ENCODE measurements at places on chromosomes 6 and 20.

DNA sequence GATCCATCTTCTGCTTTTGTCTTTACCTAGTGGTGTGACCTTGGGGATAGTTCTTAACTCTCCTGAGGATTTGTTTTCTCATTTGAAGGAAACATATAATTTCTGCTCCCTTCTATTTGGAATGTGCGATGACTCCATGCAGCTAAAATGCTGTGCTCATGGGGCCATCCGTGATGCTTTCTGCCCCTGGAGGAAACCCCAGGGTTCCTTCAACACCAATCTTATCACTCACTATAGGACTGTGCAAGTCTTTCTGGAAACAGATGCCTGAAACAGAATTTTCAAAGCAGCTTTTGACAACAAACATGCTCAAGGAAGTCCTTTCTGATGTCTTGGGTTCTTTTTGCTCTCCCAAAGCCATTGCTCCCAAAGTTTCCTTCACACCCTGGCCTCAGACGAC, 128.8 kb upstream of the GGTLC1 start:
- DNase-seq, result no peak

DNA sequence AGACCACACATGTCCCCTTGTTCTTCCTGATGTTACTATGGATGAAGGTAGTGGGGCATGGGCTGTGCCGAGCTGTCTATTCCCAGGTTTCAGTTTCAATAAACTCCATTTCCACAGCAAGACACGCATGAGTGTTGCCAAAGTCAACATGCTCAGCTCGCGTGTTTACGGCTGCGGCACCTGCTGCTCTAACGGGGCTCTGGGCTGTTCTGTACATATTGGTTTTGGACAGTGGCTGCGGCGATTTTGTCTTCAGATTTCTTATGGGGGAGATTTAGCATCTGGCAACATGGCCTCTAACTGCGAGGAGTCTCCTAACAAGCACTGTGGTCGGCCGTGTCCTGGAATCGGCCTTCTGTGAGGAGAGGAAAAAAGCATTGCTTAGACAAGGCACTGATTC, 58.6 kb downstream of the TMEM242 start:
- DNase-seq, result no peak

DNA sequence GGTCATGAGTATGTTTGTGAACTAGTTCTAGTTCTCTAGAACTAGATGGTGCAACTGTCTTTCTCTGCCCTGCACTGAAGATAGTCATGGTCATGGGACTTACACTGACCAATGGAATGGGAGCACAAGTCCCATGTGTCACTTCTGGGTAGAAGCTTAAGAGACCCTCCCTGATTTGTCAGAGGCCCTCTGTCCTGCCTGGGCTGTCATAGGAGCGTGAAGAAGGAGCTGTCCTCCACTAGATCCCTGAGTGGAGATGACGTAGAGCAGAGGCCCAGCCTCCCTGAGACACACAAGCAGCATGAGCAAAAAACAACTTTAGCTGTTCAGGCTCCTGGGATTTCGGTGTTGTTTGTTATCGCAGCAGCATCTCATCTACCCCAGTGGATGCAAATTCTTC, 514.5 kb downstream of the PREX1 start:
- no peak for DNase-seq

DNA sequence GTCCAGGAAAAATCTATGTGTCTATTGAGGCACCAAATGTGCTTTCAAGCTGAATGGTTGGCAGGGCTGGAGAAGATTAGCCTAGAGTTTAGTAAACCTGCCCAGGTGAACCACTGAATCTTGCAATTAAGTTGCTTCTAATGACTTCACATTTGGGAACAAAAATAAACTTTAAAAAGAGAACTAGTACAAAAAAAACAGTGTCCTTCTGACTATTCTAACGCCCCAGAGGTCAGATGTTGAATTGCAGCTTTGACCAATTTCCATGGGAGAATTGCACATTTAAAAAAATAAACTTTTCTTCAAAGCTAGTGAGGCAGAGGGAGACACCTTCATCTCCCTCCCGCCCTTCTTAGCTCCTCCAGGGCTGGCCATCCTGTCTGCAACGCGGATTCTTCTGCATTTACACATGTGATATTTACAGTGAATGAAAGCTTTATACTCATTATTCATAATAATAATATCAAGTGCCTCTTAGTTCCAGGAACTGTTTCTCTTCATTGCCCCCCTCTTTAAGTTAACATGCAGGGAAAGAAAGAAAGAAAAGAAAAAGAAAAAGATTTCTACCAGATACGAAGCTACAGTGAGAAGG, 270.2 kb downstream of the SMOC2 start:
- no peak for DNase-seq

DNA sequence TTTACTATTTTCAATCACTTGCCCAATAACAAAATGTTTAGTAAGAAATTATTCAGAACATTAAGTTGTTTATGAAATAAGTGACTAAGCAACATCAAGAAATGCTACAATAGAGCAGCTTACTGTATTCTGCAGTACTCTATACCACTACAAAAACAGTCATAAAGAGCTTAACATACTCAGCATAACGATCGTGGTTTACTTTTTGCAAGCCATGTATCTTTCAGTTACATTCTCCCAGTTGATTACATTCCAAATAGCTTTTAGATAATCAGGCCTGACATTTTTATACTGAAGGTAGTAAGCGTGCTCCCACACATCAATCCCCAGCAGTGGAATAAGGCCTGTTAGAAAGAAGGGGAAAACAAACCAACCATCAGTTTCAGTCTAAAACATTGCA, 10.7 kb downstream of the SOD2 start:
- DNase-seq, result no peak

- no peak for DNase-seq
These were observed 68.3 kb downstream of the PKHD1 start for GRCh38 chr6:52019092-52019491.

DNA sequence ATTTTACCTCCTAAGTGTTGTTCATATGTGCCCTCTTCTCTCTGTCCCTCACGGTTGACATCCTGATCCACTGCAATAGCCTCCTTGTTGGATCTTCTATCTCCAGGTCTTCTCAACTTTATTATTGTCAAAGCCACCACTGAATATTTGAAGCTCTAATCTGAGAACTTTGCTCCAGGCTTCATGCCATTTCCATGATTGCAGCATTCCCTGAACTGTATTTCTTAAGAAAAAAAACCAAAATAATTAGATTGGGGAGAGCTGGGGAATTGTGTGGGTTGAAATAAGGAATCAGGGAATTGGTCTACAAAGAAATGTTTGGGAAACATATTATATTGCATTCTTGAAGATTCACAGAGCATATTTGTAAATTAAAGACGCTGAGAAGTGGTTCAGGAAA, 2.5 kb upstream of the STX7 start:
- DNase-seq, result no peak

- DNase-seq, result no peak
These were observed 130.6 kb downstream of the NFATC2 start for GRCh38 chr20:51411870-51412269.

DNA sequence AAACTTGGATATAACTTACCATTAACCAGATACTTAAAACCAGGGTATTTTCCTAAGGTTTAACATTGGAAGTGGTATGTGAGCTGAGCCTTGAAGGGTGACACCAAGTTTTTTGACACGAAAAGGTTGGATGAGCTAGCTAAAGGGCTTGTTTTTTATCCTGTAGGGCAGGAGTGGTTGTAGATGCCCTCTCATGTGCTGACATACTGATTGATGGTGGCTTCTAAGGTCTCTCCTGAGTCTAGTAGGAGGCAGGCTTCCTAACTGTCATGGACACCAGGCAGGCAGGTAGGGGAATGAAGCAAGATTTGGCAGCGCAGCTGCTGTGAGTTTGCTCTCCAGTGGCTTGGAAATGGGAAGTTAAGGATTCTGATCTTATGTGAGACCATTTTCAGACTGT, 66.1 kb downstream of the FOXO3 start:
- no peak for DNase-seq

GRCh38 chr6:1389369-1390132, at the start of gene FOXF2:
TSS of gene FOXF2 (plus strand) at chr6:1389576. CDS start at chr6:1389948, 372 bp downstream.
- no peak for DNase-seq

DNA sequence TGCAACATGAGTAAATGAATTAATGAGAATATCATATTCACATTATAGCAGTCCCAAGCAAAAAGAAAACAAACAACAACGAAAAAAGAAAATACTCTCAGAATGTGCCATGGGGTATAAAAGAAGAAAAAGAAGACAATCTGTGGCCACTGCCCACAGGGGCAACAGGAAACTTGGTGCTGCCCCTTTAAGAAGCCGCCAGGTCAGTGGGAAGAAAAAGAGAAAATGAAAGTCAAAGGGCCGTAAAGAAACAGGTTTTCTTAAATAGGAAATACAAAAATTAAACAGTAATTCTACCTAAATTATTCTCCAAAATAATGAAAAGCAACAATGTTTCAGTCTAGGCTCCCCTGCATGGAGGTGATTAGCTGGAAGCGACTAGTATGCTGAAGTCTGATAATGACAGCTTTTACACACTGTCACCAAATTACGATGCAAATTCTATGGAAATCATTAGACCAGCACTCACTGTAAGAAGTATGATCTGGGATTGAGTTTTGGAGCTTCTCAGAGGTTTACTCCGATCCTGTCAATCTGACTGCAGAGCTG, 23.6 kb downstream of the GMDS start:
- DNase-seq, result no peak

- no peak for DNase-seq
These were observed 79.4 kb downstream of the ZDHHC14 start for GRCh38 chr6:157460182-157460999.

- DNase-seq, result no peak
These were observed 17.6 kb downstream of the RALY start for GRCh38 chr20:34011275-34011674.

GRCh38 chr6:126337323-126337722, 2.6 kb upstream of the CENPW start:
- no peak for DNase-seq

DNA sequence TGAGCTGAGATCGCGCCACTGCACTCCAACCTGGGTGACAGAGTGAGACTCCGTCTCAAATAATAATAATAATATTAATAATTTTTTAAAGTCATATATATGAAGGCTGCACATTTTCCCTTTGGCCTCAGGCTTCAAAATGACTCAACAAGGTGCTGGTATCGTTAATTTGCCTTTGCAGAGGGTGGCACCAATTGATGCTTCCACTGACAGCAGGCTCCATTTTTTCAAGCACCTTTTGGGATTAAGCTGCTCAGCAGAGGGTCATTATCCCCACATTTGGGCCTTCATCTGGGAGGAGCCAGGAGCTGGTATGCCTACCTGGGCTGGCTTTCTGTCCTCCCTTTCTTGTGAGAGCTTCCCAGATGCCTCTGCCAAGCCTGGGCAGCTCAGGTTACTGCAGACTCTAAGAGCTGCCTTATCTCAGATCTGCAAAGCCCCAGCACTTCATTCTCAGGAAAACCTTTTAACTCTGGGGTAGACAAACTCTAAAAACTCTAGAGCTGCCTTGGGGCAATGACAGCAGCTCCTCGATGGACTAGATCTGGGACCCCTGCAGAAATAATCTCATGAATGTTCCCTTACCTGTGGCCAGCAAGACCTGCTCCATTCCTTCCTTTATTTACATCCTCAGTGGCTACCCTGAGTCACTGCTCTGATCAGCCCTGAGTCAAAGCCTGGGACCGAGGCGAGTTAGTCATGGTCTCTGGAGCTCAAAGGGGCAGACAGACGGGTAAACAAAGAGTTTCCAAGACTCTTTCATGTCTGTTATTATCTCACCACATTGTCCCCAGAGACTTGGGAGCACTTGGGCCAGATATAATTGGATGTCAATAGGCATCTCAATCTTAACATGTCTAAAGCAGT, 80.0 kb upstream of the EYA2 start:
- no peak for DNase-seq
